HS-27A (cell line): ENCODE measurements at places on chromosomes 1 and 21.
A peak's percentile ranks its signal among the peaks of the same experiment; 100 is the strongest.

DNA sequence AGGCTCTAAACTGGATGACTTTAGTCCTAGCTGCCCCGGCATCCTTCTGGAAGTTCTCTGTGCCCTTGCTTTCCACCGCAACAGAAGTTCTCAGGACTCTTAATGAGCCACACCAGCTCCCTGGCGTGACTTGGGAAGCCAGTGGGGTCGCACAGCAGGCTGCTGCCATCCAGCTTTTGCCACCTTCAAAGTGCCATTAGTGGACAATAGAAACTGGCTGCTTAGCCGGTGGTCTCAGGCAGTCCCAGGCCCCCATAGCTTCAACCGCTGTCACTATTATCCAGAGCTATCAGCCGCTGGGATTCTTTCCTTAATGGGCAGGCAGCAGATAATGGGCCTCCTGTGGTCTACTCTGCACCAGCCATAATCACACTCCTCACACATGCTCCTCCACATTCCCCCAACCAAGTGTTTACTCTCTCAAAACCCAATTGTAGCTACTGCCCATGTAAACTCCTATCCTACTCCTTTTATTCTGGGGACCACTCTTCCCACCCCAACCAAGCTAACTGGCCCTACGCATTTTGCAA is 37.3 kb downstream of the PLEKHA6 start:
- no peak for DNase-seq

DNA sequence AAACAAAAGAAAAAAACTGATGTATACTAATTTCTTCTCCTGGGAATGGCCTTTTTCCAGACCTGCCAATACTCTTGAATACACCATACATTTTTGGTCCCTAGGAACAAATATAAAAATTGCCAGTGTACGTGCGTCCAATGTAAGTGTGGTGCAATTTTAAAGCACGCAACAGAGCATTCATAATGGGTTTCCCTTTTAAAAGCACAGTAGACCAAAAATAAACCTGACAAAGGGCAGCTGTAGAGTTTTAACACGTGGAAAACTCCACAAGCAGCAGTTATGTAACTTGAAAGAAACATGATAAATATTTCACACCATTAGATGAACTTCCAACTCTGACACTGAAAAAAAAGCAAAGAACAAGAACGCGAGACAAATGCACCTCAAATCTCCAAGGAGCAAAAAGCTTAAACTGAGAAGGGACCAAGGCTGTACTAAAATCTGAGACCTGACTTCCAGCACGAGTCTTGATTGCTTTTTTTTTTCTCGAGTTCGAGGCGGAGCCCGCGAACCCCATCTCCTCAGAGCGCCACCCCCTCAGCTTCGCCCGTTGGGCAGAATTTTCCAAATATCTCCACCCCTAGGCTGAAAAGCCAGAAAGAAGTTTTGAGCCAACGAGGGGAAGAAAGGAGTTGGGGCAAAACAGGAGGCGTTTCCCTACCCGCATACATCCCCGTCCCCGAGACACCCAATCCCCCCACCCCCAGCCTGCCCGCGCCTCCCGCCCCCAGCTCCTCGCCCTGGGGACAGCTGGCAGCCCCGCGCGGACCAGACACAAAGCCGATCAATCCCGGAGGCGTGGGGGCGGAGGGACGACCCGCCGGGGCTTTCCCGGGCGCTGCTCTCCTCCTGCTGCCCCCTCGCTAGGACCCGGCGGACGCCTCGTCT is at the start of gene JAM2:
Gene JAM2 (plus strand): TSS at position 599 of the 891 bp plus-strand sequence. CDS start 564 bp downstream, outside the sequence.
- DNase-seq = peak; percentile 60

GRCh38 chr1:19452221-19452663 is 33.1 kb downstream of the CAPZB start:
- peak; percentile 48 for DNase-seq

GRCh38 chr1:57736940-57737339 is 313.1 kb upstream of the DAB1 start:
- DNase-seq = no peak

- DNase-seq = no peak
These were observed at the start of gene RCSD1 for GRCh38 chr1:167629681-167630567. RCSD1 (plus strand) TSS chr1:167630232; CDS start chr1:167630424, 192 bp downstream.

- DNase-seq = no peak
These were observed 488 bp downstream of the SLC35D1 start for GRCh38 chr1:67053535-67053784.

- no peak for DNase-seq
These were observed 118.5 kb downstream of the ITSN1 start for GRCh38 chr21:33760641-33761440.

DNA sequence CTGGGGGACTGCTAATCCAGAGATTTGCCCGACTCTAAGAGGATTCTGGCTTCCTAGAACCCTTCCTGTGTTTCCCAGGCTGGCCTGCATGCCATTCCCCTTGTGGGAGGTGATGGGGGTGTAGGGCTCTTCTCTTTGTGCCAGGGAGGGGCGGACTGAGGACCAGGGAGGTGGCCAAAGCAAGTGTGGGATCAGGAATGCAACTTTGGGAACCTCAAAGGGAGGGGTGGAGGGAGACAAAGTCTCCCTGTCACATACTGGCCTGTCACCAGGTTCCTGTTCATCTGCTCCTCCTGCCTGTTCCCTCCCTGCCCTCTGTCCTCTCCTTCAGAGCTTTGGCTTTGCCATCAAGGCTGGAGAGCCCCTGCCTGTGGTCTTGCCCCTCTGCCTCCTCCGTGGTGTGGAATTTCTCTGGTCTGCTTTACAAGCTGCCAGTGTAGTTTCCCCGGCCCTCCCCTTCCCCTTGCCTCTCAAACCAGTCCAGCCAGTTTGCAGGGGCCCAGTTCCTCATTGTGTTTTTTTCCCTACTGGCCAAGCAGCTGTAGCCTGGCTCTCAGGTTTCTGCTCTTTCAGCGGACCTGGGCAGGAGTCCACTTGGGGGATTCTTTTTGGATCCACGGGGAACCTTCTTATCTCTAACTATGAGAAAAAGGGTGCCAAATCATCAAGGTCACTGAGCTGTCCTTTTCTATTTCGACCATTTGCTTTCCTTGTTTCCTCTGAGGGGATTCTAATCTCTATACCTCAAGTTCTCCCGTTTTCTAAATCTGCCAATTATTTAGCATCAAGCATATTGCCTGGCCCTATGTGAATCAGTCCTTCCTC is 1.8 kb downstream of the CGN start:
- no peak for DNase-seq

DNA sequence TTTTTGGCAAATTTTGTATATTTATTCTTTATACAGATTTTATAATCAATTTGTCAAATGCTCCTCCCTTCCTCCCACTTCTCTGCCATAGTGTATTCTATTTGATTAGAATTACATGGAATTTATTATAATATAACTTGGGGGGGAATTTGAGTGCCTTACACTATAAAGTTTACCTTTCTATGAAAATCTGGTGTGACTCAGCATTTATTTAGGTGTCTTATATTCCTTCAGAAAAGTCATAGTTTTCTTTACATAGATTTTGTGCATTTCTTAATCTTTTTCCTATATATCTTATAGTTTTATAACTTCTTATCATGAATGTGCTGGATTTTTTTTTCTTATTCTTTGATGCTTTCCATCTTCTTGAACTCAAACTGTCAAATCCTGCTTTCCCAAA is 21.3 kb downstream of the FASLG start:
- no peak for DNase-seq

DNA sequence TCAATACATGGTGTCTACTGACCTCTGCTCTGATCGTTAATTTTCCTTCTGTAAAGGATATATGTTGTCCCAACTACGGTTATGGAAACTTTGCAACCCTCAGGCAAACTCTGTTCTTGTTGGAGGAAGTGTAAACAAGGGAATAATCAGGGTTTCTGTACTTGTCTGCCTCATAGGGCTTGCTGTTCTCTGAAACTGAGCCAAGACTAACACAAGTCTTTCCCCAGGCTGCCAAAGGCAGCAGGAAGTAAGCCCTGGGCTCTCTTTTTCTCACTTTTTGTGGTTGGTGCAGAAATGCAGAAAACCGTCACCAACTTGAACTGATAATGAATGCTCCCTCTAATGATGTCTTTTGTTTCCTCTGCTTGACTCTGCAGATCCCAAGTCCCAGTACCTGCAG is 7.6 kb downstream of the CYP4X1 start:
- DNase-seq = no peak

- no peak for DNase-seq
These were observed 61.9 kb upstream of the ZNF281 start for GRCh38 chr1:200471739-200472138.

DNA sequence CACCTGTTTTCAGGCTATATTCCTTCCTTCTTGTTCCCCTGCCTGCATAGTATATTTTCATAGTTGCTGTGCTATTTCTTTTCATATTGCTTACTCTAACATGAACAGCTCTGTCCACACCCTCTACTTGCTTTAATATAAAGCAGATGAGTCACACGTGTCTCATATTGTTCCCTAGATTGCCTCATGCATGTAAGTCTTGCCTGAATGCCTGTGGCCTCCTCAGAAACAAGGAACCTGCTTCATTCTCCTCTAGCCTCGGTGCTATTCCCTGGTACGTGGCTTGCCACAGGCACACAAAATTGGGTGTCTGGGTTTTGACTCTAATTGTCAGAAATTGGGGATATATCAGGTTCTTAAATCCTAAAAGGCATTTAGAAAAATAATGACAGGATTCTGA is 16.5 kb upstream of the PKP1 start:
- peak; percentile 71 for DNase-seq

- no peak for DNase-seq
These were observed 25.9 kb upstream of the TOR3A start for GRCh38 chr1:179055937-179056336.

DNA sequence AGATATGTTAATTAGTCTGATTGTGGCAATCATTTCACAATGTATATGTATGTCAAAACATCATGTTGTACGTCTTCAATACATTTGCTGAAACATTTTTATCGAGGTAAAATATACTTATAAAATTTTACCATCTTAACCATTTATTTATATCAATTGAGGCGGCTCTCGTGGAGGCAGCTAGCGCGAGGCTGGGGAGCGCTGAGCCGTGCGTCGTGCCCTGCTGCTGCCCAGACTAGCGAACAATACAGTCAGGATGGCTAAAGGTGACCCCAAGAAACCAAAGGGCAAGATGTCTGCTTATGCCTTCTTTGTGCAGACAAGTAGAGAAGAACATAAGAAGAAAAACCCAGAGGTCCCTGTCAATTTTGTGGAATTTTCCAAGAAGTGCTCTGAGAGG is 202.5 kb upstream of the PBX1 start:
- DNase-seq = no peak

DNA sequence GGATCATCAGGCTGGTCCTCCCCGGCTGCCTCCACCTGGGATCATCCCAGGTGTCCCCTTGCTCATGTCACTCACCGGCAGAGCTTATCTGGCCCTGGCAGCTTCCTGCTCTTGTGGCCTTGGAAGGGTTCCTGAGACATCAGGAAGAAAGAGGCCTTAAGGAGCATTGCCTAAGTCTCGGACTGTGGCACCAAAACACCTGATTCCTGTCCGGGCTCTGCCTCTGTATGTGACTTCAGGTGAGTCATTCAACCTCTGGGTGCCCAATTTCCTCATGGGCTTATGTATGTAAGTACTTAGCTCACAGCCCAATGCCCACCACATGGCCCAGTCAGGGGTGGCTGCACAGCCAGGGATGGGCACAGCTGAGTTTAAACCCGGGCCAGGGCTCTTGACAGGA is 255.9 kb upstream of the VAMP3 start:
- DNase-seq = no peak

DNA sequence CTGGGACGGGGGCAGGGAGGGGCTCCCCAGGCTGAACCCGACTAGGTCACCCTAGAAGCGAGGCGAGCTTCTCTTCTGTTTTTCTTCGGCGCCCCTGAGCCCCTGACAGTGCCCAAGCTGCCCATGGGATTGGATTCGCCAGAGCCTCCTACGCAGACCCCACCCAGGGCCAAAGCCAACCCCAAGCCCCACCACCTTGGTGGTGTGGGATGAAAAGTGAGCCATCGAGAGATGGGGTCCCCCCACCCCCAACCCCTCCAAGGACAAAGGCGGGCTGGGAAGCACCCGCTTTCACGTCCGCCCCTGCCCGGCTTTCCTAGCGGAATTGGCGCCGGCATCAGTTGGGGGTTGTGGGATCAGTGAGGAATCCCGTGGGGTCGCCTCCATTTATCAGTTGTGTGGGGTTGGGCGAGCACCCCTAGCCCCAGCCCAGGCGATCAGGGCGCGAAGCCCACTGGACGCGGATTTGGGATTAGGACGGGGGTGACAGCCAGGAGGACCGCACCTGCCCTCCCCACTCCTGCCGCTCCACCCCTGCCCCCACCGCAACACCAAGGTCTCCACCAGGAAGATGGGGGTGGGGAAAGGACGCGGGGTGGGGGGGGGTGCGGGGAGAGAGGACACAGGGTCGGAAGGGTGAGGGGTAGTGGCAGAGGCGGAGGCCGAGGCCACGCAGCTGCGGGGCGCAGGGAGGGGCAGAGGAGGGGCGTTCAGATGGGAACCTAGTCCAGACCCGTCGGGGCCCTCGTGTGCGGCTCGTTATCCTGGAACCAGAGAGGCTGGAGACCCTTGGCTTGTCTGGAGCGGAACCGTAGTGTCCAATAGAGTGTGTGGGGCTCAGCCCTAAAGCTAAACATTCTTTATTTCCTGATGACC is 4.4 kb downstream of the TSPEAR start:
- no peak for DNase-seq

DNA sequence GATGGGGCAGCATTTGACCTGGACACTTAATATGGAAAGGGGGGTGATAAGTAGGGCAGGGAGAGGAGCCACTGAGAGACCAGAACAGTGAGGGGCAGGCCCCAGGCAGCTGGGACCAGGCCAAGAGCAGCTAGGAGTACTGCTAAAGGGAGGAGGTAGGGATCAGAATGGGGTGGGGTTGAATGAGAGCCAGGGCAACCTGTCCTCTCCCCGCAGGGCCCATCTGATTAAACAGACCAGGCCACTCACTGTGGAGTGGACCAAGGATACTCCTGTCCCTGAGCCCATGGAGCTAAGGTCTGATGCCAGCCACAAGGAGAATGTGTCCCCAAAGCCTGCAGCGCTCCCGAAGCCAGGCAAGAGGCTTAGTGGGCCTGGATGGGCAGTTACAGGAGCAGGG is 2.1 kb downstream of the C1orf167 start:
- no peak for DNase-seq

DNA sequence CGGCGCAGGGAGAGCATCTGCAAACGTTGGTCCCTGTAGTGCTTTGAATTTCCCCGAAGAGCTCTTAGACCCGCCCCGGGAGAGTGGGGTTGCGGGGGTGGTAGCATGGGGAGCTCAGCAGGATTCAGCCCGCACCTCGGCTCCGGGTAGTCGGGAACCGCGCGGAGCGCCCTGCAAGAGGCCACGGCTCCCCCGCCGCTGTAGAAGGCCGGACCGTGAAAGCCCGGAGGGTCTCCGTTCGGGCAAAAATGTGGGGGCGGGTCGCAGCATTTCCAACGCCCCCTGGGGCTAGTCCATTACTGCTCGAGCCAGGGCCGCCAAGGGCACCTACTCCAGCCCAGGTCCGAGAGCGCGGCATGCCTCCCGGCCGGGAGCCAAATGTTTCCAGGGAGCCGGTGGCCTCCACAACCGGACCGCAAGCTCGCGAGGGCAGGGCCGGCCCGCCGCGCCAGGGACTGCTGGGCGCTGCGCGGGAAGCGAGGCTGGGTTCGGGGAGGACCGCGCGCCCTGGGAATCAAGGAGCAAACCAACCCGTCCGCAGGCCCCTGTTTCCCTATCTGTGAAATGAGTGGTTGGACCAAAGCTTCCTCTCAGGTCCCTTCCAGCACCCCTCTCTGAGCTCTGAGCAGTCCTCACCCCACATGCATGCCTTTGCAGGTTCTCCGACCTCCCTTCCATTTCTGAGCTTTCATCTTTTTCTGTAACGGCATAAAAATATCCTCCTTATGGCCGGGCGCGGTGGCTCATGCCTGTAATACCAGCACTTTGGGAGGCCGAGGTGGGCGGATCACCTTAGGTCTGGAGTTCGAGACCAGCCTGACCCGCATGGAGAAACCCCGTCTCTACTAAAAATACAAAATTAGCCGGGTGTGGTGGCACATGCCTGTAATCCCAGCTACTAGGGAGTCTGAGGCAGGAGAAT is 775 bp upstream of the TMEM63A start:
- peak; percentile 14 for DNase-seq
